ENCODE measurements at places on chromosomes 5 and 9.
A peak's percentile ranks its signal among the peaks of the same experiment; 100 is the strongest.

DNA sequence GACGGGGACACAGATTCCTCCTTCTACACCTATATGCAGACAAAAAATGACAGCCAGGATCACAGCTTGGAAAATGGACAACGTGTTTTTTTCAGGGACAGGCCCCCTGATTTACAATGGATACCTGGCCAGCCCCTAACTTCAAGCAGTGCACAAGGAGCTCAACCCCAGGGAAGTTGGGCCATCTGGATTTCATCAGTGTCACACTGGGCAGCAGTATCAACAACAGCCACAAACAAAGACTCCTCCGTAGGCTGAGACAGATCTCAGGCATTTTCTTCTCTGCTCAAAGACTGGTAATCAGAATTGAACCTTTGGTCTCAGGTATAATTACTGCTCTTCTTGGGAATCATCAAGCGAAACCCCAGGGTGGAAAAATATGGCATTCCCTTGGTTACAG lies 374.0 kb downstream of the ZNF608 start:
- DNase-seq: no peak

GRCh38 chr5:39132792-39133191 lies 58.6 kb upstream of the RICTOR start:
- DNase-seq: no peak

DNA sequence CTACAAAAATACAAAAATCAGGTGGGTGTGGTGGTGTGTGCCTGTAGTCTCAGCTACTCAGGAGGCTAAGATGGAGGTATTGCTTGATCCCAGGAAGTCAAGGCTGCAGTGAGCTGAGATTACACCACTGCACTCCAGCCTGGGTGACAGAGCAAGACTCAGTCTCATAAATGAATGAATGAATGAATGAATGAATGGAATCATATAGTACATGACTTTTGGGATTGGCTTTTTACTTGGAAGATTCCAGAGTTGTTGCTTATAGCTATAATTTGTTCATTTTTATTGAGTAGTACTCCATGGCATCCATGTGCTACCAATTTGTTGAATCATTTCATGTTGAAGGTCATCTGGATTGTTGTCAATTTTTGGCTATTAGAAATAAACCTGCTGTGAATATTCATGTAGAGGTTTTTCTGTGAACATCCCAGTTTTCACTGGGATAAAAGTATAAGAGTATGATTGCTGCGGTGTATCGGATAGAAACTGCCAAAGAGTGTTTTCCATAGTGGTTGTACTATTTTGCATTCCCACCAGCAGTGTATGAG lies 19.9 kb downstream of the ERBIN start:
- DNase-seq: no peak

DNA sequence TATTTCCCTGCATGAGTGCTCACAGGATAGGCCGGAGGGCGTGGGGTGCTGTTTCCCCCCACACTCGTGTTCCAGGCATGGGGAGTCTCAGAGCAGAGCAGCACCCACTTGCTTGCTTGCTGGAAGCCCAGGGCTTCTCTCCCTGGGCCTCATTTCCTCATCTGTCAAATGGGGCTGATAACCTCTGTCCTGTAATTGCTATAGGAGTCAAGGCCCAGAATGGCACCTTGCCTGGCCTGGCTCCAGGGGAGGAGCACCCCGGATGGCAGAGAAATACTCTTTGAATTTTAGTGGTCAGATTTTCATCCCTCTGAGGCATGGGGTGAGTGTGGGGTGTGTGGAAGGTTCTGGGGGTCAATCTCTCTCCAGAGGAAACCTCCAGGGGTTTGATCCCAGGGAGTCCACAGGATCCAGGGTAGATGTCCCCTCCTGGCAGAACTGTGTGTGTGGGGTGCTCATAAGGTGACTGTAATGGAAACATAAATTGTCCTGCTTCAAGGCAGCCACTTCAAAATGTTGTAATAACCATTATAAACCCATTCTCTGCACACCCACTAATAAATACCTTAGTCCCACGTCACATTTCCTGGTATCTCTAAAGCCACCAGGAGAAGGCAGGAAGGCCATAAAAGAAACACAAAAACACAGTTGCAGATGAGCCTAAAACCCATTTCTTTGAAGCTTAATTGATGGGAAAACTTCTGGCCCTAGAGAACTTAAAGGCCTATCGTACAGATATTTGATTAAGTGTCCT lies 272.2 kb downstream of the FSTL4 start:
- DNase-seq: no peak

DNA sequence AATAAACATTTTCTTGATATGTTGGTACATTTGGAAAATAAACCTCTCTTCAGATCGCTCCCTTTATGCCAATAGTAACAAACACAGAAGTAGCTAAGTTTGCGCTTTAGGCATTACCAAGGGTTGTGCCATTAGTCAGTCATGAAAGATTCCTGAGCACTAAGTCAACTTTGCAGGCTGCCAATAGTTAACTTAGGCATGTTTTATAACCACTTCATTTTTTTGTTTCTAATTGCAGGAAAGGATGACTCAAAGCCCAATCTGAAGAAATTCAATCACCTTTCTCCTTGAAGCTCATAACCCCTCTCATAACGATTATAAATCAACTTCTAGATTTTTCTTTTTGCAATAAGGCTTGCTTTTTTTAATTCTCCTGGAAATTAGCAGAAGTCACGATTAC lies 517.0 kb downstream of the AGTPBP1 start:
- peak; percentile 44 for DNase-seq

DNA sequence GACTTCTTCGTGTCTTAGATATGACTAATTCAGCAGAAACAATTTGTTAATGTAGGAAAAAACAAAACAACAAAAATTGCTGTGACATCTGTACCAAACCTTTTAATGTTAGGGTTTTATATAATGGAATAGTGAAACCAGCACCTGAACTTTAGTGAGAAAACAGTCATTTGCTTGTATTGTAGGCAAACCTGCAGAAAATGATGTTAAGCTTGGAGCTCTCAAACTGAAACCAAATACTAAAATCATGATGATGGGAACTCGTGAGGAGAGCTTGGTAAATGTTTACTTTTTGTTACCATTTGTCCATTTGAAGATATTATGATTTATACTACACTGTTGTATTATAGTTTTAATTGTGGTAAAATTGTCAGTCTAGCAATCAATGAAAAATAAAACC lies 6.6 kb downstream of the UBLCP1 start:
- DNase-seq: no peak

- DNase-seq: no peak
Observed at GRCh38 chr9:135822374-135822755, 85.0 kb downstream of the CAMSAP1 start.

All from COLO829 (cell line).